ENCODE measurements at places on chromosomes 3 and 15.

- no peak for DNase-seq
These were observed 20.3 kb downstream of the KY start for GRCh38 chr3:134630506-134630905.

- no peak for DNase-seq
These were observed 2.9 kb downstream of the RBSN start for GRCh38 chr3:15096046-15096445.

DNA sequence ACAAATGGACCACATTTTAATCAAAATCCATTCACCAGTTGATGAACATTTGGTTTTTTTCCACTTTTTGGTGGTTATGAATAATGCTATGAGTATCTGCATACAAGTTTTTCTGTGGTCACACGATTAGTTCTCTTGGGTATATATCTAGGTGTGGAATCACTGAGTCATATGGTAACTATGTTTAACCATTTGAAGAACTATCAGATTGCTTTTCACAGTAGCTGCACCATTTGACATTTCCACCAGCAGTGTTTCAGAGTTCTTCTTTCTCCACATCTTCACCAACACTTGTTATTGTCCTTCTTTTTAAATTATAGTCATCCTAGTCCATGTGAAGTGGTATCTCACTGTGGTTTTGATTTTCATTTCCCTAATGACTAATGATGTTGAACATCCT is 33.3 kb upstream of the ATG7 start:
- DNase-seq = no peak

GRCh38 chr3:104672331-104672730 is 694.4 kb upstream of the ALCAM start:
- DNase-seq = no peak

DNA sequence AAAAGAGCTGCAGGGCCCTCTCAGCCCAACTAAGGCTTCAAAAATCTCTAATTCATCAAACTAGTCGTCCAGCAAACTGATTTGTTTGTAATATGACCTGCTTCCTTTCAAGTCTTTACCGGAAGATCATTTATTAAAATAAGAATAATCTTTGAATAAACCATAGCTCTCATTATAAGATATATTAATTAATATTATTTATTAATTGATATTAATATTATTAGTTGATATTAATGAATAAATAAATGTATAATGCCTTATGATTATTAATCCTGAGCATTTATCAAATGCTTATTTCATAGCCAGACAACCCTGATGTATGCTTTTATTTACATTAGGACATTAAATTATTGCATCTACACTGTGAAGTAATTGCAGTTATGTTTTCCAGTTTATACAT is 550.7 kb upstream of the ALCAM start:
- no peak for DNase-seq

- no peak for DNase-seq
These were observed 35.3 kb upstream of the CDCP1 start for GRCh38 chr3:45181496-45181895.

DNA sequence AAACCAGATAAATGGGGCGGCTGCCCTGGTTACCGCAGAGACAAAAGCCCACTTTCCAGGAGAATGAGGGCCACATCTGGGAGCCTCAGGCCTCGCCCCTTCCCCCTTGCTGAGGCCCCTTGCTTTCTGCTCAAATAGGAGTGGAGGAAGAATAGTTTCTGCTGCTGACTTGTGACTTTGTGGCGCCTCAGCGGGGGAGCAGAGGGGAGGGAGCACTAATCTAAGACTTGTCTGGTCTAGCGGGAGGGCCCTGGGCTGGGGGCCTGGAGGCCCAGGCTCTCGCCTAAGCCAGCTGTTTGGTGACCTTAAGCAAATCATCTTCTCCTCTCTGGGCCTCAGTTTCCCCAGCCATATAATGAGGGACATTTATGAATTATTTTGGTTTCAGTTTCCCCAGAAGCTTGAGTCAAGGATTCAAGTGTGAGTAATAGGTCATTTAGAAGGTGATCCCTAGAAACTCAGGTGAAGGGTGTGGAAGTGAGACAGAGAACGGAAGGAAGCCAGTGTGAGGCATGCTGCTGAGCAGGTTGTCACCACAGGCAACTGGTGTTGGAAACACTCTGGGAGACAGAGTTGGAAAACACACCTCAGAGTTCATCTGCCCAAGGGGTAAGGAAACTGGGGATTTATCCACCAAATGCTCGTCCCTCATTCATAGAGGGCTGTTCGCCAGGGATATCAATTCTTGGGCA is 25.9 kb upstream of the SMAD3 start:
- DNase-seq = no peak

- DNase-seq = no peak
These were observed 33.6 kb upstream of the LRIG1 start for GRCh38 chr3:66534304-66534845.

DNA sequence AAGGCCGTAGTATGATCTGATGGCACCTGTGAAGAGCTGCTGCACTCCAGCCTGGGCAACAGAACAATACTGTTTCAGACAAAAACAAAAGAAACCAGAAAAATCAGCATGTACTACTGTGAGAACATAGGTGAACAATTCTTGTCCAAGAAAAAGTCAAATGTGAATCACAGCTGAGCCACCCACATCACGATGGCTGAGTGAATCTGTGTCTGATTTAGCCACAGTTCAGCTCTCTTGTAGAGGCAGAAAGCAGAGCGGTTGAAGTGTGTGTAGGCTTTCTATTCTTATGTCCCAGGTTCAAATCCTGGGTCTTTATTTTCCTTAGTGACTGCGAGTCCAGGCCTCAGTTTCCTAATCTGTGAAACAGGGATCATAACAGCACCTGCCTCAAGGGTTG is 4.4 kb upstream of the FURIN start:
- DNase-seq = no peak

DNA sequence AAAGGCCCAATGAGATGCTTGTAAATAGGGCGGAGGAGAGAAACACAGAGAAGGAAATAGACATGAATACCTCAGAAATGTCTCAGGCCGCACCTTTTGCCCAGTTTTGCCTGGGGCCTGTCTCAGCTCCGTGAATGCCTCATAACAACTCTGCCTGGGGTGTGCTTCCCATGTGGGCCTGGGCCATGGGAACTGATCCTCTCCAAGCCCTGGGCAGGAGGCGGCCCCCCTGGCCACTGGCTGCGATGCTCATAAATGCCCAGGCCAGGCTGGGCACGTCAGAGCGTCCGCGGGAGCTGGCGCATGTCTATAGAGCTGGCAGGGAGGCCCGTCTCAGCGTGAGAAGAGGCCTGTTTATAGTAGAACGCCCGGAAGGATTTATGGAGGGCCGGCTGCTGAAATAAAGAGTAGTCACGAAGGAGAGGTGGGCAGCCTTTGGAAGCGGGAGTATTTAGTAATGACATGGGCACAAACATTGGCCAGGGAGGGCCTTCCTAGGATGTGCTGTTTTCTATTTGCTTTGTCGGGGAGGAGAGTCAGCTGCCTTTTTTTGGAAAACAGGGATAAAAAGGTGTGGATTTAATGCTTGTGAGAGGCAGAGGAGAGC is 85.9 kb upstream of the IGF1R start:
- DNase-seq = no peak

GRCh38 chr3:26340001-26340400 is 282.6 kb upstream of the LRRC3B start:
- no peak for DNase-seq

- no peak for DNase-seq
These were observed 15.6 kb downstream of the B4GALT4 start for GRCh38 chr3:119225121-119225520.

GRCh38 chr15:34365836-34366235 is 1.2 kb downstream of the LPCAT4 start:
- DNase-seq = no peak

DNA sequence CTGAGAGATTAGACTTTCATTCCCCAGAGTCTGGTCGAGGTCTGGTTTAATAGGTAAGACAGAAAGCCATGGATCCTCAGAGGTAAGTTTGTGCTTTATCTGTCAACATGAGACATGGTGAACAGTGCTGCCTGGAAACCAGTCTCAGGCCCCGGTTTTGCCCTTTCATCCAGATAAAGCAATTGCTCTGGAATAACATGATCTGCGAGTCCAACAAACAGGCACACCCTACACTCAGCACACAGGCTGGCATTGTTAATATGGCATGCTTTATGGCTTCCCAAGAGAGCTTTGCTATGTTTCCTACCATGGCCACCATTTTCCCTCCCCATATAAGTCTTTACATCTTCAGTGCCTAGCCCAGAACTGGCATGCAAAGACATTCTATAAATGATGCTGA is 30.1 kb upstream of the MNS1 start:
- no peak for DNase-seq

Data from Caki2 (cell line).